NCI-H1105 (cell line): ENCODE measurements at places on chromosomes 4 and X.

DNA sequence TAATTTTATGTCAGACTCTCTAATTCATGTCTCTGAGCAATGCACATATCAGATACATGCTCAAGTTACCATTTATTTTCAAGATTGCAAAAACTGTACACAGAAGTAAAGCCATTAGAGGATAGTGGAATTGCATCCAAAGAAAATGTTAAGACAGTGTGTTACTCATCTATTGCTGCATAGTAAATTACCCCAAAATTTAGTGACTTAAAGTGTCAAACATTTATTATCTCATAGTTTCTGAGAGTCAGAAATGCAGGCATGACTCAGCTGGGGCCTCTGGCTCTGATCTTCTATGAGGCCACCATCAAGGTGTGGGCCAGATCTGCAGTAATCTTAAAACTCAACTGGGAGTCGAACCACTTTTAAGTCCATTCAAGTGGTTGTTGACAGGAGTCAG lies 275.2 kb downstream of the QDPR start:
- no peak for DNase-seq

DNA sequence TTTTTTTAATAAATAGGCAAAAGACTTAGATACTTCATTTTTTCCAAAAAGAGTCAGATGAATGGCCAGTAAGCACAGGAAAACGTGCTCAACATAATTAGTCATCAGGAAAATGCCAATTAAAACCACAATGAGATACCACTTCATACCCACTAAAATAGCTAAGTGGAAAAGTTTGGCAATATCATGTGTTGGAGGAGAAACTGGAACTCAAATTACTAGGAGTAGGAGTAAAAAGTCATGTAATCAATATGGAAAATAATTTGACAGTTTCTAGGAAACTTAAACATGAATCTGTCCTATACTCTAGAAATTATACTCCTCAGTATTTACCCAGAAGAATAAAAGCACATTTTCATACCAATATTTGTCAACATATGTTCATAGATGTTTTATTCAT lies 449.8 kb downstream of the INPP4B start:
- no peak for DNase-seq

DNA sequence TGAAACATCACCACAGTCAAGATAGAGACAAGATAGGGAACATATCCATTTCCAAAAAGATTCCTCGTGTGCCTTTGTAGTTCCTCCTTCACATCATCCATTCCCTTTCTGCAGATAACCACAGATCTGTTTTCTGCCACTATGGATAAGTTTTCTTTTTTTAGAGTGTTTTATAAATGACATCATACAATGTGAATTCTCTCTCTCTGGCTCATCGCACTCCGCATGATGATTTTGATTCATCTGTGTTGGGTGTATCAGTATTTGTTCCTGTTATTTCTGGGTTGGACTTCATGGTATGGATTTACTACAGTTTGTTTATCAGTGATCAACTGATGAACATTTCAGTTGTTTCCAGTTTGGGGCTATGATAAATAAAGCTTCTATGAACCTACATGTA lies 23.2 kb upstream of the ANXA3 start:
- DNase-seq: no peak

GRCh38 chr4:137307806-137308205 lies 224.5 kb downstream of the PCDH18 start:
- DNase-seq: no peak

DNA sequence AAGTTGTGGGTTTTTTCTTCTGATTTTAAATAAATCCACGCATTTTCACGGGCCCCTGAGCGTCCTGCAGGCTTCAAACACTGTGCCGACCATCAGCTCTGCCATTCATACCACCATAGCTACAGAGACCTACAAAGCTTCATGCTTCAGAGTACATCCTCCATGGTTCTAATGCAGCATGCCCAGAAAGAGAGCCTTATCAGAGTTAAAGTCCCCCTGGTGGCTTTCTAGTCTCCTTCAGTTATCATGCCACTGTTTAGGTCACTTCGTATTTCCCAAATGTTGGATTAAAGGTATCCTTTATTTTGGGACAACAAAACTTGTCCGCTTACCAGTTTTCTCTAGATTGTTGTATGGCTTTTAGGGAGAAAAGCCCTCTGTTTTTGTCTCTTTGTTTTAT lies 66.7 kb upstream of the VCX2 start:
- DNase-seq: no peak

DNA sequence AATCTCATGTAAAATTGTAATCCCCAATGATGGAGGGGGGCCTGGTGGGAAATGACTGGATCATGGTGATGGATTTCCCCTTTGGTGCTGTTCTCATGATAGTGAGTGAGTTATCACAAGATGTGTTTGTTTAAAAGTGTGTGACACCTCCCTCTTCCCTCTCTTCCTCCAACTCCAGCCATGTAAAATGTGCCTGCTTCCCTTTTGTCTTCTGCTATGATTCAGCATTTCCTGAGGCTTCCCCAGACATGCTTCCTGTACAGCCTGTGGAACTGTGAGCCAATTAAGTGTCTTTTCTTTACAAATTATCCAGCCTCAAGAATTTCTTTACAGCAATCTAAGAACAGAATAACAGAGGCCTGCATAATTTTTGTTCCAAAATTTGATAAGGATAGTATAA lies 85.2 kb downstream of the ANAPC10 start:
- no peak for DNase-seq

DNA sequence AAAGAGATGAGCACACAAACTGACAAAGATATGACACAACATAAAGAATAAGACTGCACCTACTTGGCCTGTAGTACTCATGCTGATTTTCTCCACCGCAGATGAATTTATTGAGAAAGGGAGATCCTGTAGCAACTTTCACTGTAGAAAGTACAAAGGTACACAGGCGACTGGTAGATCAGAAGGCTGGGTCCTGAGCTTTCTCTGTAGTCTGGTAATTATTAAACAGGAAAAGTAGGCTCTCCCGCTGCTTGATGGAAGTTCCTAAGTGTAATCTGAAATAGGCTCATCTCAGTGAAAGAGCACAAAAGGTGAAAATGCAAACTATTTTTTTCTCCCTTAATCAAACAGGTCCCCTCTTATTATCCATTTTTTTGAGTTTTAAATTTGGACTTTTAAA lies at the start of gene ADH6:
TSS of gene ADH6 (minus strand) at position 175 of the 400 bp plus-strand sequence. CDS start at position 81, 94 bp downstream.
- no peak for DNase-seq

GRCh38 chrX:94424456-94424855 lies 750.5 kb downstream of the FAM133A start:
- DNase-seq: no peak

DNA sequence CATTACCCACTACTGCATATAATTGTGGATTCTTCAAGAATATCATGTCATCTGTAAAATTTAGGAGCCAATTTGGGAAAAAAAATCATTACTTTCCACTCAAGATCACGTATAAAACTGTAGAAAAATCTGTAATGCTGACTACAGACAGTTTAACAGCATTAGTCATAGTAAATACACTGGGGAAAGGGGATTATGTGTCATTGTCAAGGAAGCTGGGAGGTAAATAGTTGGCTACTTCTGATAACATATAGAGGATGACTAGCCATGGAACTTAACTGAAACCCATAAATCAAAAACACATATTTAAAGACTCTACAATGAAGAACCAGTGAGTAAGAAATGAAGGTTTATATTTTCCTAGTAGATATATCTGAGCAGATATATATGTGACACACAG lies 1666.4 kb upstream of the IGFBP7 start:
- no peak for DNase-seq

DNA sequence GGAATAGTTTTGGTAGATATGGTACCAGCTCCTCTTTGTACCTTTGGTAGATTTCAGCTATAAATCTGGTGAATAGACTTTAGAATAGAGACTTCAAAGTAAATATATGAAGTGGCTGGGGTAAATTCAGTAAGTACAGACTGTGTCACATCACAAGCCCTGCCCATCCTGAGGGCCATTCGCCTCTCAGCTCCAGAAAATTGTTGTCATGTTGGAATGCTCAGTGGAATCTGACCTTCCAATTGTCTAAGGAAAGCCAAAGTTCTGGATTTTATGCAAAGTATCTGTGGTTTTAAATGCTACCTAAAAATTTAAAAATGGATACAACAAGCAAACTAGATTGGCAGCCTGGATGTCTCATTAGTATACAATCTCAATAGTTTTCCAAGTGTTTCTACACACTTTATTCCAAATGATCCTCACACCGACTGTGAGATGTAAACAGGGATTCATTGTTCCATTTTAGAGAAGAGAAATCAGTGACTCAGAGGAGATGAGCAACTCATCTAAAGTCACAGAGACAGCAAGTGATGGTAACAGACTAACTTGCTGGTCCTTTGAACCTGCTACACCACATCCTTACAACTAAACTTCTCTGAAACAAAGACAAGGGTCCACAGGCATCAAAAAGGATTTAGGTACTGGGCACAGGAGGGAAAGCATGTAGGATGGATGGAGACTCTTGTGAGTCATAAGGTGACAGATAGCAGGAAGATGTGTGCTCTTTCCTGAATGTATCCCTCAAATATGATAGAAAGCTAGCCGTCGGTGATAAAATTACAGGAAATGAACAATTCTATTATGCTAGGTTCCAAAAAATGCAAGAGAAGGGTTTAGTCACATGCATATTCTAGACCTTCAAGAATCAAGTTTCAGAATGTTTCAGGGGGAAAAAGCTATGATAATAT lies 127.3 kb downstream of the ATP10D start:
- no peak for DNase-seq

- no peak for DNase-seq
Observed at GRCh38 chrX:111829345-111829744, 46.6 kb upstream of the TRPC5OS start.

- no peak for DNase-seq
Observed at GRCh38 chr4:54446581-54446980, 211.2 kb upstream of the KIT start.

DNA sequence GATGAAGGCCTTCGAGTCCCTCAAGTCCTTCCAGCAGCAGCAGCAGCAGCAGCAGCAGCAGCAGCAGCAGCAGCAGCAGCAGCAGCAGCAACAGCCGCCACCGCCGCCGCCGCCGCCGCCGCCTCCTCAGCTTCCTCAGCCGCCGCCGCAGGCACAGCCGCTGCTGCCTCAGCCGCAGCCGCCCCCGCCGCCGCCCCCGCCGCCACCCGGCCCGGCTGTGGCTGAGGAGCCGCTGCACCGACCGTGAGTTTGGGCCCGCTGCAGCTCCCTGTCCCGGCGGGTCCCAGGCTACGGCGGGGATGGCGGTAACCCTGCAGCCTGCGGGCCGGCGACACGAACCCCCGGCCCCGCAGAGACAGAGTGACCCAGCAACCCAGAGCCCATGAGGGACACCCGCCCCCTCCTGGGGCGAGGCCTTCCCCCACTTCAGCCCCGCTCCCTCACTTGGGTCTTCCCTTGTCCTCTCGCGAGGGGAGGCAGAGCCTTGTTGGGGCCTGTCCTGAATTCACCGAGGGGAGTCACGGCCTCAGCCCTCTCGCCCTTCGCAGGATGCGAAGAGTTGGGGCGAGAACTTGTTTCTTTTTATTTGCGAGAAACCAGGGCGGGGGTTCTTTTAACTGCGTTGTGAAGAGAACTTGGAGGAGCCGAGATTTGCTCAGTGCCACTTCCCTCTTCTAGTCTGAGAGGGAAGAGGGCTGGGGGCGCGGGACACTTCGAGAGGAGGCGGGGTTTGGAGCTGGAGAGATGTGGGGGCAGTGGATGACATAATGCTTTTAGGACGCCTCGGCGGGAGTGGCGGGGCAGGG lies 568 bp downstream of the HTT start:
- peak; percentile 30 for DNase-seq

- no peak for DNase-seq
Observed at GRCh38 chr4:86326400-86326799, 33.5 kb downstream of the MAPK10 start.

DNA sequence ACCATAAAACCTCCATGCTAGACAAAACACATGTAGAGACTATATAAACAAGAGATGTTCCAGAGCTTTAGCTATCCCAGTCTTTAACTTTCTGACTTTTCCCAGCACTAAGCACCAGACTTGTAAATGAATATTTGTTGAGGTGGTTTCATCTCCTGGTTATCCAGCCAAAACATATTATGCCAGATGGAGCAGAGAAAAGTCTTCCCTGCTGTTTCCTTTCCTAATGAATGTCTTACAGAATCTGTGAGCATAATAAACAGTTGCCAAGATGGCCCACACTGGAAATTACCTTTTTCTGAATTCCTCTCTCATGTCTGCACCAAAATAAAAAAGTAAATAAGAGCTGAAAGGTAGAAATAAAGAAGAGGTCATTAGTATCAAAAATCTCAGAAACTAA lies 159.2 kb downstream of the TECRL start:
- DNase-seq: no peak

DNA sequence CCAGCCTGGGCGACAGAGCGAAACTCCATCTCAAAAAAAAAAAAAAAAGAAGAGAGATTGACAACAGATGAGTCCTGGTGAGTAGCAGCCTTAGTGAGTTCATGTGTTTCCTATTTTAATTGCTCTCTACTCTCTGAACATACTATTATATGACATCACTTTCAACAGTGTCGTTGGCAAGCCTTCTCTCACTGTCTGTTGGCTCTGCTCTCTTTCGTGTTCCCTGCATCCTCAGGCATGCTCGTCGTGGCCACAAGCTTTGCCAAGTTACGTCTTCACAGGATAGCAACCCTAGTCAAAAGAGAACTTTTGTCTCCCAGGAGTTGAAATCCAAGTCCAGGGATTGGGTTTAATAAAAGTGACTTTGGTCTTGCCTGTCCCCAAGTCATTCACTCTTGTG lies 117.1 kb upstream of the EGFL6 start:
- DNase-seq: no peak
